Foreskin keratinocyte (primary cell): ENCODE measurements at places on chromosomes 11 and 22.

DNA sequence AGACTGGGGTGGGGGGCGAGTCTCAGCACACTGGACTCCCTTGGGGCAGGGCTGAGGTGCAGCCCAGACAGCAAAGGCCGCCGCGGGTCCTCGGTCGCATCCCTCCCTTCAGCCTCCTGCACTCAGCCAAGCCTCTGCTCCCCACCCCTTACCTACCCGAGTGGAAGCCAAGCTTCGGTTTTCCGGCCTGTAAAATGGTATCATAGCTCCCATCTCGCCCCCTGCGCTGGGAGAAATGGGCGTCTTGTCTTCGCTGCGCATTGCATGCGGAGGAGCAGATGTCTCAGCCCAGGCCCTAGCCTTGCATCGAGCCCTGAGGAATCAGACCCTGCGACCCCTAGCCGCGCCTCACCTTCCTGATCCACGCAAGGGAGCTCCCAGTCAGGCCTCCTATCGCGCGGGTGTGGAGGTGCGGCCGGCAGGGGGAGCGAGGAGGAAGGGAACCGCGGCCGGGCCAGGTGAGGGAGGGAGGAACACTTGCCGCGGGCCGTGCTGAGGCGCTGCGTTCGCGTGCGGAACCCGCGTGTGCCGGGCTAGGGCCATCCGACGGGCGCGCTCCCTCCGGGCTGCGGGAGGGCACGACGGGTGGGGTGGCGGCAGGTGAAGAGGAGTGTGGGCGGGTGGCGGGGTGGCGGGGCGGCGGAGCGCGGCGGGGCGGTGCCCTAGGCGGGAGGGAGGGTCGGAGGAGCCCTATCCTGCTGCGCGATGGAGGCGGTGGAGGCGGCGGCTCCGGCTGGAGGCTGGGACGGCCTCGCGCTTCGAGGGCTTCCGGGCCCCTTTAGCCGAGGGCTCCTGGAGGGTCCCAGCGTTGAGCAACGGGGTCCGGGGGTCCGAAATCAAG lies 4.1 kb upstream of the TBX1 start:
- DNase-seq, result no peak

- no peak for DNase-seq
Measured at GRCh38 chr11:134261626-134262488, 8.5 kb downstream of the ACAD8 start.

GRCh38 chr11:110968348-110969062 lies 256.3 kb upstream of the ARHGAP20 start:
- DNase-seq, result no peak

GRCh38 chr11:8070417-8071115 lies 10.4 kb upstream of the TUB start:
- no peak for DNase-seq

DNA sequence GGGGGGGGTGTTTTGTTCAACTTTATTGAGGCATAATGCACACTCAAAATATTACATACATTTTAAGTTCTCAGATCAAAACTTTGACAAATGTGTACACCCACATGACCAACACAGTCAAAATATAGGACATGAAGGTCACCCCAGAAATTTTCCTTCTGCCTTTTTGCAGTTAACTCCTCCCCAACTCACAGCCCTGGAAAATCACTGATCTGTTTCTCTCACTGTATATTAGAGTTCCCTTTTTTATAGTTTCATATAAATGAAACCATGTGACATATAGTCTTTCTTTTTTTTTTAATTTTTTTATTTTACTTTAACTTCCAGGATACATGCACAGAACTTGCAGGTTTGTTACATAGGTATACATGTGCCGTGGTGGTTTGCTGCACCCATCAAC lies 4.6 kb downstream of the TMPRSS5 start:
- no peak for DNase-seq

GRCh38 chr11:47378010-47378835 lies at the start of gene SPI1:
TSS of gene SPI1 (minus strand) at chr11:47378547. CDS start at chr11:47378353, 194 bp downstream.
- no peak for DNase-seq

DNA sequence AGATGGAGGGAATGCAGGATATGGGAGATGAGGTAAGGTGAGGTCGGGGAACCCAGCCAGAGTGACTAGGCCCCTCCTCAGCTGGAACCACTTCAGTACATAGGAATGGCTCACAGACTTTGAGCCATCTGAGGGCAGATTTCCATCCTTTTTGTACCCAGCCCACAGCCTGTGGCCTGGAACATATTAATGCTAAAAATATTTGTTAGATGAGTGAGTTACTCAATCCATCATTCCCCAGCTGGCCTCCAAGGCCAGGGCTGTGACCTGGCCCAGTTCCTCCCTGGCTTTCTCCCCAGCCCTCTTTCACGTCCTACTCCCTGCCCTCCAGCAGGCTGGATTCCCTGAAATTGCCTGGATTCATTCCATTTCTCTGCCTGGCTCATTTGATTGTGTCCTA lies 57.2 kb upstream of the PRDM11 start:
- DNase-seq, result peak; percentile 88

DNA sequence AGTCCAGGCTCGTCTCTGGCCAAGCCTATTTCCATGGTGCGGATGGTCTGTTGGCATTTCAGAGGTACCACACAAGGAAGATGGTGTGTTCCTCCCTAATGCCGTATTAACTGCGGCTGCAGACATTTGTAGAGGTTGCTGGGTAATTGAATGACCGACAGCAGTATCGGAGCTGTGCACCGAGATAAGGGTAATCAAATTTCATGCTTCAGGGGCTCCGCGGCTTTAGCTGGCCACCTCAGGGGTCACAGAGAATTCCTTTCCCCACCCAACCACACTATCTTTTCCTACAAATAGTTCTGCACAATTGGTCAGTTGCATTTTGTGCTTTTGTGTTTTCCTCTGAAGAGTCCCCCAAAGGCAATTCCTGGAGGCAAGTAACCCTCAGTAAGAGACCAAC lies 297.4 kb downstream of the OPCML start:
- DNase-seq, result no peak

DNA sequence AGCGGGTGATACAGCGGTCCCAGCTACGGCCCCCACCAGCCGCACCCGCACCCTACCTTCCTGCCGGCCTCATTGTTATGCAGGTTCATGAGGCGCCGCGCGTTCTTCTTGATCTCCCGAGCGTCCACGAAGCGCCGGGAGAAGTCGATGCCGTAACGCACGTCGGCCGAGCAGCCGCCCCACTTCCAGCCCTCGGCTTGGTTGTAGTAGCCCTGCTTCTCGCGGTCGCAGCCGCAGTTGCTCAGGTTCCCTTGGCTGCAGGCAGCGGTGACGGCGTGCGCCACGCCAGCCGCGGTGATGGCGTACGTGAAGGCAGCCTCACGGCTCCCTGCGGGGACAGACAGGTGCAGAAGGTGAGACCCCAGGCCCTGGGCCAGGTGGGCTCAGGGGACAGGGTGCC lies 45.9 kb downstream of the WNT7B start:
- DNase-seq, result no peak

DNA sequence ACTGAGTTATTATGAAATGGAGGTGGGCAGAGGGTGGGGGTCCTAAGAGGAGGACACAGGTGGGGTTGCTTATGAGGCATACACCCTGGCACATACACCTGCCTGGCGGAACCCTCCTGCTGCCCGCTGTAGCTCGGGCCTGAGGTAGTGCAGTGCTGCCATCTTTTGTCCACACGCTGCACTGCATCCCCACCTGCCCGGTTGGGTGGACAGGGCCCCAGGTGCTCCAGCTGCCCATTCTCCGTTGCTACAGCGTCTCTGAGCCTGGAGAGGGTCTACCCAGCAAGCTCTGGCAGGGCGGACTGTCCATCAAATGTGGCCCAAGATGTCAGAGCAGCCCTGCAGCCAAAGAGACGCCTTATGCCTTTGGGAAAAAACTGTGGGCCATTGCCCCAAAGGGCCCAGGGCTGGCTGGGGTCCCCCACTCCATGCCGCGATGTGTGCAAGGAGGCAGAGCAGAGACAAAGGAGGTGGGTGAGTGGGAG lies 131.2 kb downstream of the BUD13 start:
- no peak for DNase-seq

- DNase-seq, result no peak
Measured at GRCh38 chr11:40292721-40293508, 1166.5 kb downstream of the LRRC4C start.

DNA sequence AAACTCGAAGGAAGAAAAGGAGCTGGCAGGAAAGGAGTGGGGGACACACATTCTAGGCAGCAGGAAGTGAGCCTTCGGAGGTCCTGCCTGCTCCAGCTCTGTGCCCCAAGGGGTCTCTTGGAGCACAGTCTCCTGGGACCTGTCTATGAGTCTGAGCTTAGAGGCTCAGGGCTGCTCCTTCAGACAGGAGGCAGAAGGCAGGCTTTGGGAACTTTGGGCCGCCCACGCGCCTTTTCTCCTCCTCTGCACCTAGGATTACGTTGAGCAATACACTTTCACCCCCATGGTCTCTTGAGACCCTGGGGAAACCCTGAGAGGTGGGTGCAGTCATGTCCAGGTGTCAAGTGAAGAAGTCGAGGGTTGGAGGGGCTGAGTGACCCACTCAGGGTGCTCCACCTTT lies 965 bp downstream of the TCN2 start:
- no peak for DNase-seq

GRCh38 chr11:128590587-128590986 lies 3.2 kb upstream of the ETS1 start:
- no peak for DNase-seq

GRCh38 chr11:28606930-28607329 lies 498.7 kb downstream of the METTL15 start:
- no peak for DNase-seq

- no peak for DNase-seq
Measured at GRCh38 chr22:31048570-31048969, 32.5 kb upstream of the SMTN start.

- no peak for DNase-seq
Measured at GRCh38 chr11:41320653-41321052, 138.8 kb downstream of the LRRC4C start.

GRCh38 chr11:2576111-2576510 lies 123.7 kb downstream of the KCNQ1OT1 start:
- no peak for DNase-seq

DNA sequence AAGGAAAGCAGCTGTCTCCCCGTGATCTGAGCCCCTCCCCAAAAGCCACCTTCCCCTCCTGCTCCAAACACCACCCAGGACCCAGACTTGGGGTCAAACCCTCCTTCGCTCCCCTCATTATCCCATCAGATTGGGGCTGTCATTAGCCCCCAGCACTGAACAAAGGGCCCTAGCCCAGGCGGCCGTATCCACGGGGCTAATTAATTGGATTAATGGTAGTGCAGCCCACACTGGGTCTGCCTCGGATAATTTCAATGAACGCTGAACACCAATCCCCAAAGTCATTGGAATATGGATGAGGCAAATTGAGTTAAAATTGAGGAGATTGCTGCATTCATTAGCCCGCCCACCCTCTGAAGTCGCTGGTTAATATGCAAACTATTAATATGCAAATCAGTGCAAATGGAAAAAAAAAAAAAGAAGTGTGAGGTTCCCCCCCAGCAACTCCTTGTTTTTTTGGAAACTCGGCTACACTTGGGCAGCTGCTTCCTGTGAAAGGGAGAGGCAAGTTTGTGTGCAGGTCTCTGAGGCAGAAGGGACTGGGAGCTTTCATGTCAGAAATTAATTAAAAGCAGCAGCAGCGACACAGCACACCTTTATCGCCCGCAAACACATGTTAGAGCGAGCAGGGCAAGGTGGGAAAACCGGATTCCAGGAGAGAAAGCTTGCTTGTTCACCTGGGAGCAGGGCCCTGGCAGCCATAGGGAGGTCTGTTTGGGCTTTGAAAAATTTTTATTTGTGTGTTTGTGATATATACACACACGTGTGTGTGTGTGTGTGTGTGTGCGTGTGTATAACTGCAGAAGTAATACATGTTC lies 517.8 kb downstream of the MIAT start:
- DNase-seq, result no peak

DNA sequence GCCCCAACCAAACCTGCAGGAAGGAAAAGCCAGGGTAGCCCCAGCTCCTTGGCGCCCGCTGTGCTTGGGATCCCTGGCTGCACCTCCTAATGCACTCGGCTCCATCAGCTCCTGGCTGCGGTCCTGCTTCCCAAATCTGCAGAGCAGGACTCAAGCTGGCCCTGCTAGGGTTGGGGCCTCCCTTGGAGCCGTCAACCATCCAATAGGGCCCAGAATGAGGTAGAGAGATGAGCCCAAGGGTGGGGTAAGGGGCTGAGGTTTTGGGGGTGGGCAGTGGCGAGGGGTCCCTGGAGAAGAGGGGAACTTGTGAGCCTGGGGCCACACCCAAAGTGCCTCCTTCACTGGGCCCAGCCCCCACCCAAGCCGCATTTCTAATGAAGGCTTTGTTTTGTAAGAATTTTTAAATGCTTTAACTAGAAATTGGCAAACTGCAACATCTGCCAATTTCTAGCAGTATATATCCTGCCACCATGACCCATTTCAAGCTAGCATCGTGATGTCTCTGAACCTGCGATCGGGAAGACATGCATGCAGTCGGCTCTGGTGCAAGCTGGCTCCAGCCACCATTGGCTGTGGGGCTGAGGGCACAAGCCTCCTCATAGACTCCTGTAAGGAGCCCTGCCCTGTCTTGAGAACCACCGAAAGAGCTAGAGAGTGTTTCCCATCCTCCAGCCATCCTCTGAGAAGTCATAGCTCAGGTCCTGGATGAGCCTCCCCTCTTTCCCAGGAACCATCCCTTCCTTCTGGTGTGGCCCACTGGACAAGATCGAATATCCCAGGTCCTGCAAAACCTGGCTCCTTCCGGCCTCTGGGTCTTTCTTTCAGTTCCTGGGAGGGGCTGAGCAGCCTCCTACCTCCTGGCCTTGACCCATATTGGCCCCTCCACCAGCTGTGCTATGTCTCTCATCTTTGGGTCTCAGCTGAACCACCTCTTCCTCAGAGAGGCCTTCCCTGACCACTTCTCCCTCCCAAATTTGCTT lies 15.5 kb downstream of the C1QTNF6 start:
- no peak for DNase-seq

- DNase-seq, result no peak
Measured at GRCh38 chr11:65651589-65652510, 10.9 kb downstream of the RELA start.

DNA sequence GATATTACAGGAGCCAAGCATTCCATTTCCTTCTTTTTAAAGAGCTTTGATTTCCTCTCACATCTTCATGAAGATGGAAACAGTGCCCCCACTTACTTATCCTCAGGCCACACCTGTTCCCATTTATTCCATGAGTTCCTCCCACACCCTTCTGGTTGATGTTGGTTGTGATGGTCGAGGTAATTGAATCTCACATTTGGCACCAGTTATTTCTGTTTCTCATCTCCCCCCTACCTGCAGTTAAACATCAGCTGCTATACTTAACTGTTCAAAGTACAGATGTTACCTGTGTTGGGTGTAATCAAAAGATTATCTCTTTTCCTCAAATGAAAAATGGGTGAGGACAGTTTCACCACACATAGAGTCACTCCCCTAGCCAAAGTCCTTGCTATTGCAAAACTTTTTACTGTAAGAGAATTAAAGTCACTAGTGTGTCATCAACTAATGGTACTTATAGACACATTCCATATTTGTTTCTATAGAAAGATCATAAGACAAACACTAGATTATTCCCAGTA lies 1.9 kb downstream of the TMEM45B start:
- DNase-seq, result no peak
